ENCODE measurements at places on chromosomes 3 and 15.

DNA sequence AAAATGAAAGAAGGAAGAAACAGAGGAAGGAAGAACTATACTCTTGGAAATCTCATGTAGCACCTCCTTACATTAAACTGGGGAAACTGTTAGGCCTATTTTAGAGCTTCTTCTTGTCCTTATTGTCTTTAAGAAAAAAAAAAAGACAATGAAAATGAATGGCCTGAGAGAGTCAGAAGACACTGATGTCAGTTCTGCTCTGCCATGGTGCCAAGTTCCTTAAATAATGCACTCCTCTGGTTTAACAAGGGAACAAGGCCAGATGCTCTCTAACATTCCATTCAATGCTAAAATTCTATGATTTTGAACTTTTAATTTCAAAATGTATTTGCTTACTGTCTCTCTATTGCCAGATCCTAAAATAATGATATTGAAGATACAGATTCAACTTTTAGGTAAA lies 4.4 kb upstream of the MBNL1 start:
- DNase-seq = no peak

GRCh38 chr15:27244047-27244446 lies 273.1 kb downstream of the GABRG3 start:
- no peak for DNase-seq

DNA sequence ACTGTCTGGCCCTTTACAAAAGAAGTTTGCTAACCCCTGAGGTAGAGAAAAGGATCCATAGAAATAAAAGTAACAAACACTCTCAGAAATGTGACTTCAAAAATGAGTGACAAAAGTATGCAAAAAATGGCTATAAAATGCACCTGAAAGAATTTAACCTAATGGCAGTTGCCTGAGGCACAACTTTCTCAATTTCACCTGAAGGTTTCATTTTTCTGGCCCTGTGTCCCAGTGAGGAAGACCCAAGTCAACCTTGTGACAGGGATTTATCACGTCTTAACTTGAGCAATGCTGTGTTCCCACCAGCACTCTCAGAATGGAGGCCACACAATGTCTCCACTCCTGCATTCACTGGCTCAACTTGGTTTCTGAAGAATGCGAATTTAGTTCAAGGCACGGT lies 83.0 kb downstream of the FHIT start:
- no peak for DNase-seq

- peak; percentile 61 for DNase-seq
These were observed 5.5 kb downstream of the CPNE4 start for GRCh38 chr3:132029182-132029902.

DNA sequence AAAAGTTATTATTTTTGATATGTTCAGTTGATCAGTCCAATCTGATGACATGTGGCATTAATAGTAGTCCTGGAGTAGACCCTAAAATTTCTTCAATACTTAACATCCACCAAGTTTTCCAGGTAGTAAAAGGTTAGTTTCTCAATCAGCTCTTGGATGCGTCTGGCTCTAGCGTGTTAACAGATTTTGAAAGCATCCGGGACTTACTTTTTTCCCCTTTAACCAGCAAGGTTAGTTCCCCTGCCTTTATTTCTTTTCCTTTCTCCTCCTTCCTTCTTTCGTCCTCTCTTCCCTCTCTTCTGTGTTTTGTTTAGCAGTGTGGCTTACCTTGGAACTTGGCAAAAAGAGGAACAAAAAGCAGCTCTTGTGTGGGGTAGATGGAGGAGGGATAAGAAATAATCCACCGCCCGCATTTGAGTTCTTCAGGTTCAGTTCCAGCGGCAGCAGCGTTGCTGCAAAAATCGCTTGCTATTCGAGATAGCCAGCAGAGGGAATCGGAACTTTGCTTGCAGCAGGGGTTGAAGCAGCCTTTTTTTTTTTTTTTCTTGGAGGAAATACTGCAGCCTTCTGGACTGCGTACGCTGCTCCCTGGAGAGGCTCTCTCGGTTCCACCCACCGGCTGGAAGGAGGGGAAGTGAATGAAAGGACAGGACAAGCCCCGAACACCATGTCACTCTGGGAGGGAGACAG lies at the start of gene RBMS3:
TSS of gene RBMS3 (plus strand) at position 668 of the 690 bp plus-strand sequence.
- DNase-seq = peak; percentile 16

- no peak for DNase-seq
These were observed 76.4 kb downstream of the DAPK2 start for GRCh38 chr15:63969652-63970421.

- no peak for DNase-seq
These were observed 60.1 kb downstream of the VGLL4 start for GRCh38 chr3:11583638-11584046.

GRCh38 chr15:66936861-66937582 lies 128.4 kb upstream of the SMAD3 start:
- no peak for DNase-seq

- no peak for DNase-seq
These were observed 53.5 kb downstream of the TBC1D2B start for GRCh38 chr15:78023865-78024518.

- DNase-seq = no peak
These were observed 108.8 kb upstream of the SLC25A36 start for GRCh38 chr3:140832883-140833282.

DNA sequence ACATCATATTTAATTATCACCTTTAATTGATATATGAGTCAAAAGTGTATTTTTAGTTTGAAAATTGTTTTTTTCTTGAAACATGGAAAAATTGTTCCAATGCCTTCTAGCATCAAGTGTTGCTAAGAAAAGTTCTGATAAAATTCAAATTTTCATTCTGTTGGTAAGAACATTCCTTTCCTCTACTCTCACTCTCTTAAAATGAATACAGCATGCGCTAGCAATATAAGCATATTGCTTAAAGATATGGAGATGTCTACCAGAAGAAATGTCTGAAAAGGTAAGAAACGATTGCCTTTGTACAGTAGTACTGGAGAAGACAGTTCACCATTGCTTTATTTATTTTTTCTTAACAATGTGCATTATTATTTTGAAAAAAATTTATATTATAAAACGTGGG lies 17.6 kb upstream of the ZBTB38 start:
- no peak for DNase-seq

- DNase-seq = no peak
These were observed 23.2 kb downstream of the EIF1B start for GRCh38 chr3:40332684-40333083.

DNA sequence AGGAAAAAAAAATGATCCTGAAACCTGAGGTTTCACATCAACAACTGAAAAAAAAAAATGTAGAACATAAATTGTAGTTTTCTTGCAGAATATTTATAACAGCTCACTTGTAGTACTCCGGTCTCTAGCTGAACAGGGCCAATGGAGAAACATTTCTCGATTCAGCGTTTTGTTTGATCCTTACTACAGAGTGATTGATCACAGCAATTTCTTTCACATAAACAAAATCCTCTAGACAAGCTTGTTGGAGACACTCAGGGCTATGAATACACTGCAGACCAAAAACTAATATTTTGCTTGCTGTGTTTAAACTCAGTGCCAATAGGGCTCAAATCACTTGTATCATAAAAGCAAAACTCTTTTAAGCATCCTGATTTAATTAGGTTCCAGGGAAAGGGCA lies 127.0 kb upstream of the CNTN6 start:
- no peak for DNase-seq

- no peak for DNase-seq
These were observed 27.7 kb downstream of the GRIP2 start for GRCh38 chr3:14512281-14512941.

GRCh38 chr3:157785102-157785826 lies 282.0 kb upstream of the VEPH1 start:
- no peak for DNase-seq

DNA sequence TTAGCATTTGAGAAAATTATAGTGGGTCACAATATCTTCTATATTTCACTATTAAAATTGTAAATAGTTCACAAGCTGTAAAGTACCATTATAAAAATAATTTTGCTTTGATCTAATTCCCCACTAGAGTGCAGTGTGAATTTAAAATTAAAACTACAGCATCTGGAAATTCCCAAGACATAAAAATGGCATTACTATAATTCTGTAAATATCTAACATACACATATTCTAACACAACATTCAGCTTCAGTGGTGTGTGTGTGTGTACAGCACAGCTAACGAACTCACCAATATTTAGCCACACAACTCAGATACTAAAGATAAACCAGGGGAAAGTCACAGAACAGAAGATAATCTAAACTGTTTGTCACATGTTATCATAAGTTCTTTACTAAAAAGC lies 424.9 kb upstream of the ZNF385D start:
- DNase-seq = peak; percentile 1

DNA sequence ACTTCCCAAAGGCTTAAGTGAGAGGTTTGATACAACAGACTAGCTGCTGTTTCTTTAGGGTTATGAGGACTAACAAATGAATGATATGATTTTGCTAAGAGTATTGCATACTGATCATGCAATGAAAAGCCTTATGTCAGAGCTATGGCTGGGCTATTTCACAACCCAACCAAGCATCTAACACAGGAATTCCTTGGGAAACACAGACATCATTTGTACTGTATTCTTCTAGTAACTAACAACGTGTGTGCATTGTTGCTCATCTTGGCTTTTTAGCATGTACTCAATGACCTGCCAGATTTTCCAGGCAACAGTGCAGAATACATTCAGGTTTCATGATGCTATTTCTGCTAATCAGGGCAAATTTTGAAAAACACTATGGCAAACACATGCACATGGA lies 19.3 kb downstream of the PDZRN3 start:
- DNase-seq = no peak

DNA sequence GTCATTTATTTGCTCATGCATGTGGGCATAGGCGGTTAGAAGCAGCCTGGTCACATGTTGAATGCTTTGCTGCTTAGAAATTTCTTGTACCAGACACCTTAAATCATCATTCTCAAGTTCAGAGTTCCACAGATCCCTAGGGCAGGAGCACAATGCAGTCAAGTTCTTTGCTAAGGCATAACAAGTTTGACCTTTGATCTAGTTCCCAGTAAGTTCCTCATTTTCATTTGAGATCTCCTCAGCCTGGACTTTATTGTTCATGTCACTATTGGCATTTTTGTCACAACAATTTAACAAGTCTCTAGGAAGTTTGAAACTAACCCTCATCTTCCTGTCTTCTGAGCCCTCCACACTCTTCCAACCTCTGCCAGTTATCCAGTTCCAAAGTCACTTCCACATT lies 22.8 kb downstream of the HGD start:
- DNase-seq = no peak

DNA sequence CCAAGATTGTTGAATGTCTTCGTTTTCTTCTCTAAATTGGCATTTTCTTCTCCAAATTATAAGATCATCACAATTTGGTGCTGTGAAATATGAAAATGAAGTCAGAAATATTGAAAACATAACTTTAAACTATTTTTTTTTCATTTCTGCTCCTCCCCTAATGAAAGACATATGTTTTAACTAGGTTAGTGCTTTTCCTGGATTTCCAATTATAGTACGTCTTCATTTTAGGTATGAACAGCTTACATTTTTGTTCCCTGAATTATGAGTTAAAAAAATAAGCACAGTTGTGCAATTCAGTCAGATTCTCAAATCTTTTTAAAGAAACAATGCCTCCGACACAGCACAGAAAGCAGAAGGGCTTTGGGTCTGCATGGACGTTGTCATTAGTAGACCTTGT lies 83.5 kb upstream of the CFAP20DC start:
- no peak for DNase-seq

DNA sequence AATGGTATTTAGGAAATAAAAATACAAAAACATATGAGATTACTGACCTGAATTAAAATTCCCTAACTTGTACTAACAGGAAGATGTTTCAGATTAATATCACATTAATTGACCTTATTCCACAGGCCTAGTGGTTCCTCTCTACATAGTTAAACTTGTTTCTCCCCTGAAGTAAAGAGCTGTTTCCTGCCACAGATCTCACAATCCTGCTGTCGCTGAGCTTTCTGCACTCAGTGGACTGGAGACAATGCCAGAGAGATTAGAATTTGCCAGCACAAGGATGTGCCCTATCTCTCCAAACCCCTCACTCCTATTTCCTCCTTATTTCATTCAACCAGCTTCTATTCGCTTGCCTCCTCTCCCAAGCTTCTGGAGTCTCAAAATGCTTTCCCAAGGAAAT lies 130.6 kb downstream of the CTNNB1 start:
- no peak for DNase-seq

- no peak for DNase-seq
These were observed 51.3 kb upstream of the FBN1 start for GRCh38 chr15:48696627-48697312.

DNA sequence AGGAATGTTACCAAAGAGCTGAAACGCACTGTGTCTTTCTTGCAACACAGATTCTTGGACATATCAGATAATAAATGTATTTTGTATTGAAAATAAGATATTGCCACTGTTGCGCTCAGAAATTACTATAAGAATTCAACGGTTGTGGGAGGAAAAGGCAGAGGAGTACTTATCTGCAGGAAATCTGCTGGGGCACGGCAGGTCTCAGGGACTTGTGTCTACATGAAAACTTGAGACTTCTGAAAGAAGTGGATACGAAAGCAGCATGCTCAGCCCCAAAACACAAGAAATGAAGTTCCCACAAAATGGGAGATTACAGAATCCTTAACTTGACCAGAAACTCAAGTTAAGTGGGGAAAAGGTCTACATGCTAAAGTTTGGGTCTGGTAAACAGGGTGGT lies 86.5 kb downstream of the IGSF11 start:
- no peak for DNase-seq

DNA sequence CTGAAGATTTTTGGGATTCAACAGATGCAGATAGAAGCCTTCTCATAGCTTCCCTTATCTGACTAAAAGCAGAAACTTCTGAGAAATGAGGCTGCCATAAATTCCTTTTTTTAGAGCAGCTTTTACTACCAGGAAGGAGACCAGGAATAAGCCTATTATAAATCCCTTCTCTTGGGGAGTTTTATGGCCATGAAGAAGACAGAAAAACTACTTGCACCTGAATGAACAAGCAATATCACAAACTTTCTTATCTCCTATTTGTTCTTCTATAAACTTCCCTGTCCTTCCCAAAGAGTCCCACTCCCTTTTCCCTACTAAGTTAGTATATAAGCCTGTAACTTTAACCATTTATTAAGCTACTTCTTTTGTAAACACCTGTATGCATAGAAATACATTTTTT lies 603.1 kb downstream of the NSUN3 start:
- DNase-seq = no peak

DNA sequence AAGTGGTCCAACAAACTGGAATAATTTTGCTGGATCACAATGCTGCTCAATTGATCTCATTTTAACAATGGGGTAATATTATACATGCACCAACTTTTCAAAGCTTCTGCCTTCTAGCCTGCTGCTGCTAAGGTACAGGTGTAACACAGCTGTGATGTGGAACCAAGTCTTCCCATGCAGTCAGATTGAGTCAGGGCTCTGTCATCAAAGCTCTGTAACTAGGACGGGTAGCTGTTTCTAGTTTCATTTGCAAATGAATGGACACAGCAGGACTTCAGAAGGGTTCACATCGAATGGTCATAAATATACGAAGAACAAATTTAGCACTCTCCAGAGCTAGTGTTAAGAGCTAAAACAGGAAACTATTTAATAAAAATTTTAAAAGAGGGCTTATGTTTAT lies 189.2 kb downstream of the USP13 start:
- DNase-seq = no peak

- DNase-seq = no peak
These were observed 247.4 kb downstream of the XXYLT1 start for GRCh38 chr3:195023576-195023975.

Data from NCI-H1694 treated with DMSO at 0.1 percent for 48 hours (cell line).